ENCODE measurements at places on chromosomes 2 and 18. TPM values are rescaled to one million over a fixed set of nuclear protein-coding genes. Genes with fewer than 3 reads are reported as not detected.

OTOS gene
- not detected for total RNA-seq

RAD51AP2 gene
- not detected for total RNA-seq

HOXD8 gene
- total RNA-seq = 14.2 TPM

DPYSL5 gene
- not detected for total RNA-seq

REEP1 gene
- total RNA-seq = 0.06 TPM

DNA sequence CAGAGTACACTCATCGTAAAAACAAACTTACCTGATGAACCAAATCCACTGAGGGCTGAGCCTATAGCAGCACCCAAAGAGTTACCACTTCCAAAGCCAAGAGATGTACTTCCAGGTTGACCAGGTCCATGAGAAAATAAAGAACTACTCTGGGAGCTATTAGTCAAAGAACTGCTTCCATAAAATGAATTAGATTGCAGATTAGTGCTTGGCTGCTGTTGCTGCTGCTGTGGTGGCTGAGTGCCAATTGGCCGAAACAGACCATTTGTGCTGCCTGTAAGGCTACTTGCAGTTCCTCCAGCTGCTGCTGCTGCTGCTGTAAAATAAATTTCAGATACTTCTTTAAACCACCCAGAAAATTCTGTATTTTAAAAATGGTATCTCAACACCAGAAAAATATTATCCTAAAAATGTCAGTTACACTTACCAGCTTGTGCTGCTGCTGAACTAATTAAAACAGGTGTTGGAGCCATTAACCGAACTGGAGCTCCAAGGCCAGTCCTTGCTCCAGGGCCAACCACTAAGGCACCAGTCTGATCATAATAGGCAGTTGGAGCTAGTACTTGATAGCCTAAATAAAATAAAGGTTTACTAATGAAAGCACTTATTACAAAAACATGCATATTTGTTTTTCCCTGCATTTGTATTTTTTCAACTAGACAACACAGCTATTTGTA is 58.1 kb upstream of the SDC1 start:
- DNase-seq = no peak

- DNase-seq = peak; percentile 5
Observed at GRCh38 chr2:178109813-178110212, 2.4 kb upstream of the RBM45 start.

- DNase-seq = no peak
Observed at GRCh38 chr2:109295070-109295780, 166.2 kb downstream of the SH3RF3 start.

- no peak for DNase-seq
Observed at GRCh38 chr2:62375113-62375420, 130.9 kb downstream of the TMEM17 start.

DNA sequence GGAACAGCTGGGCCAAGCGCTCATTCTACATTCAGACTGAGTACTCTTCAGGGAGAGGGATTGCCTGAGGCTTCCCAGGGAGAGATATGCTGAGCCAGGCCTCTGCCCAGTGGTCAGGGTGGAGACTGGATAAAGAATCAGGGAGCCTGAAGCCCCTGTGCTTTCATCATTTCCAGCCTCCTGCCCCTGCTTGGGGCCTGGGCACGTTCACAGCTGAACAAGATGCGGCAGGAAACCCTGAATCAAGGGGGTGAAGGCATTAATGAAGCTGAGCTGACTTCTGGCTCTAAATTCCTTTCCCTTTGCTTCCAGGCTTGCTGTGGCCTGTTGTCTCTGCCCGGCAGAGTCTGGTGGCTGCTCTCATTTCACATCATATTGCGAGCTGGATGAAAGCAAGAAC is 35.0 kb downstream of the RPL37A start:
- no peak for DNase-seq

GRCh38 chr2:79432731-79433146 is 80.1 kb upstream of the CTNNA2 start:
- DNase-seq = no peak

DNA sequence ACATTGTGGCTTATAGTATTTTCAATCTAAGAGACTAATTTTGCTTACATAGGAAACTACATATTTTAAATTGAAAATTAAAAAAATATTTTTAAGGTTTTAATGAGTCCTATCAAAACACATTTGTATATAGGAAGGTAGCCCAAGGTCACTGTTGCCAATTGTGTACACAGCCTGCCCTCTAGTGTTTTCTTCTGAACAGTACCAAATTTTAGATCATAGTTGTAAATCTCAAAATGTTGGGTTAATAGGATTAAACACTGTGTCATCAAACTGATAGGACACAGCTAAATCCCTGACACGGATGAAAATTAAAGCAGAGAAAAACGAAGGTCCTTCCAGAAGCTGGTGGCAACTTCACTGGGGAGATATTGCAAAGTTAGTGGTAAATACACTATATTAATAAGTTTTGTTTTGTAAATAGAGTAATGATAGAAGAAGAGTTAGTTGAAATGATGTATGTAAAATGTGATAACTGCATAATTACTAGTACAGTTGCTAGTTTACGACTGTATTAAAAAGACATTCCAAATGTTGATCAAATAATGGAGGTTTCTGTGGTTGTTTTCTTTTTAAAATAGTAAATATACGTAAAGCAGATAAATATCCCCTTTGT is 19.7 kb downstream of the CLUL1 start:
- DNase-seq = peak; percentile 39

DNA sequence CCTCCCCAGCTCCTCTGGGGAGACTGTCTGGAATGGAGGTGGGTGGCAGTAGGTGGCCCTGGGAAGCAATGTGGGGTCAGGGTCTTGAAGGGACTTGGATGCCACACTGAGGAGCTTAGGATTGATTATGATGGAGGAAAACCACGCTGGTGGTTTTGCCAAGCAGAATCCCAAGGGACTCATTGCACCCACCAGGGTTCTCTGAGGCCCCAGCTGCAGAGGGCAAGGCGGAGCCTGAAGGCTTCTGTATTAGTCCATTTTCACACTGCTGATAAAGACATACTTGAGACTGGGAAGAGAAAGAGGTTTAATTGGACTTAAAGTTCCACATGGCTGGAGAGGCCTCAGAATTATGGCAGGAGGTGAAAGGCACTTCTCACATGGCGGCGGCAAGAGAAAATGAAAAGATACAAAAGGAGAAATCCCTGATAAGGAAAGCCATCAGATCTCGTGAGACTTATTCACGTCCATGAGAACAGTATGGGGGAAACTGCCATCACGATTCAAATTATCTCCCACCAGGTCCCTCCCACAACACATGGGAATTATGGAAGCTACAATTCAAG is 87.2 kb upstream of the YWHAQ start:
- DNase-seq = no peak

DNA sequence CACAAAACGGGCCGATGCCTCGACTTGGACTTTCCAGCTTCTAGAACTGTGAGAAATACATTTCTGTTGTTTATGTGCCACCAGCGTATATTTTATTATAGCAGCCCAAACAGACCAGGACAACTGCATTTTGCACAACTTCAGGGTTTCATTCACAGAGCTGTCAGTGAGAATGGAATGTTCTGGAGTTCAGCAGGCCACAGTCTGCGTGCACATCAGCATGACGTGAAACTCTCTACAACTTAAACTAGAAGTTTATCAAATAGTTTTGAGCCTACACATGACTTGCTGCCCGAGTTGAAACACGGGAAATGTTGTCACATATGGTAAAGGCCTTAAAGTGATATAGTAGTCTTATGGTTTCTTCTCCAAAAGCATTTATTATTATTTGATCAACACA is 3.9 kb upstream of the TRIB2 start:
- DNase-seq = no peak

GRCh38 chr2:38386377-38386776 is 9.3 kb upstream of the ATL2 start:
- no peak for DNase-seq

GRCh38 chr2:96584017-96584416 is 47.5 kb downstream of the ARID5A start:
- DNase-seq = no peak

DNA sequence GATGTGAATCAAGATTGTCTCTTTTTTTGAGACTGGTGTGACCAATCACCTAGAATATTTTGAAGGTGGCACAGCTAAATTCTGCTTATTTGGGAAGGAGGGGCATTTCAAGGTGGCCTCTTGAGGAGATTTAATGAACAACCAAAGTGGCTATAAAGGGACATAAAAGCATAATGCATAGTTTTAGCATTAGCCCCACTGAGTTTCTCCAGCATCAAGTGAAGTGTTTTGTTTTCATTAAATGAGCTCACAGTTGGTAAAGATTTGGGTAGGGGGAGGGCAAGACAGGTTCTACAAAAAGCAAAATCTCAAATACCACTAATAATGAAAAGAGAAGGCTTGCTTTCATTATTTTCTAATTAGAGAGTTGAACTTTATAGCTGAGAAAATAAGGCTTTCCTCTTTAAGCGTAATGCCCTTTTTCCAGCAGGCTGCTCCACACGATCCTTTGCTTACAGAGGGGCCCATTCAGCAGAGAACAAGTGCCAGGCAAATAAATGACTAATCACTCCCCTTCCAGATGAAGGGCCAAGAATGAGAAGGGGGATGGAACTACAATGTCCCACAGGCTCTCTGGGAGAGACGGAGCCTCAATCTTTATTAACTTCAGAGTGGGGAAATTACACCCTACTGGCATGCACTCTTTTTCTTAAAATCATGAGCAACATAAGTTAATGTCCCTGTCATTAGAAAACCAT is 35.9 kb downstream of the LHCGR start:
- no peak for DNase-seq

- no peak for DNase-seq
Observed at GRCh38 chr18:24543795-24544498, 83.5 kb downstream of the HRH4 start.

- DNase-seq = no peak
Observed at GRCh38 chr2:199405241-199405640, 52.5 kb downstream of the SATB2 start.

DNA sequence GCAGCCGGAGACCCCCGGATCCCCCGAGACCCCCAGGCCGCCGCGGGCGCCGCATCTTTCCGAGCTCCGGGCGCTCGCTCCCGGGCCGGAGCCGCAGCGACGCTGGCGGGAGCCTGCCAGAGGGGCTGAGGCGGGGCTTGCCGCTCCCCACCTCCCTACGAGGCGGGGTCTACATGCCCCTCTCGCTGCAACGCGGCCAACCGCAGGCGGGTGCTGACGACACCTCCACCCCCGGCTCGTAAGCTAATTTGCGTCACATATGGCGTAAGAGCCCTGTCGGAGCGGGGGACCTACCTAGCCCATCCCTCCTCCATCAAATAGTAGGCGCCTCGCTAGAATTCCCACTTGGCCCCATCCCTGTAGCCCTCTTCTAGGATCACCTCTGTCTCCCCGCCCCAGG is at the start of gene PTPRN:
TSS of gene PTPRN (minus strand) at position 124 of the 400 bp plus-strand sequence. CDS start at position 55, 69 bp downstream.
- no peak for DNase-seq

- DNase-seq = no peak
Observed at GRCh38 chr2:227822416-227823003, 8.9 kb downstream of the CCL20 start.

DNA sequence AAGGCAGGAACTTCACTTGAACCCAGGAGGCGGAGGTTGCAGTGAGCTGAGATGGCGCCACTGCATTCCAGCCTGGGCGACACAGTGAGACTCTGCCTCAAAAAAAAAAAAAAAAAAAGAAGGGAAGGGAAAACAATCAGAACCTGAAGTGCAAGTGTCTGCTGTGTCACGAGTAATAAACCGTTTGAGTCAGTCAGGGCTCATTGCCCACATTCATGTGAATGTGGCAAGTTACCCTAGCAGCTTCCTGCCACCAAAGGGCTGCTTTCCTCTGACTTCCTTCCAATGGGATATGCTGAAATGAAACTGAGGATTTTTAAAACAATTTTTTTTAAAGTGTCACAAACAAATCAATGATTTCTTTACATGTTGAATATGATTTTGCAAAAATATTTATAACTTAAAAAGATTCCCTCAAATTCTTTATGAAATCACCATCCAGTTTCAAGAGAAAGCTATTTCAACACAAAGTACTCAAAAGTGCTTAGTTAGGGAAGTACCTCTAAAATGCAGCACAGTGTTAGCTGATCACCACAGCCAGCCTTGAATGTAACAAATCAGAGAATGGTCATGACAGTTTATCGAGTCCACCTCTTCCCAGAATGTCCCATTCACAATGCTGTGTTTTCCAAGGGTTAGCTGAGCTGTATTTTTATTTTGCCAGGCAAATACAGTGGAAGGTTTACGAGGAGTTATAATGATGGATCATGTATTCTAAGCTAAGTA is 36.4 kb downstream of the WDSUB1 start:
- peak; percentile 71 for DNase-seq
